NCI-H526 (cell line): ENCODE measurements at places on chromosomes 4 and X.

GRCh38 chr4:37719021-37719420, 32.8 kb upstream of the RELL1 start:
- DNase-seq, result no peak

DNA sequence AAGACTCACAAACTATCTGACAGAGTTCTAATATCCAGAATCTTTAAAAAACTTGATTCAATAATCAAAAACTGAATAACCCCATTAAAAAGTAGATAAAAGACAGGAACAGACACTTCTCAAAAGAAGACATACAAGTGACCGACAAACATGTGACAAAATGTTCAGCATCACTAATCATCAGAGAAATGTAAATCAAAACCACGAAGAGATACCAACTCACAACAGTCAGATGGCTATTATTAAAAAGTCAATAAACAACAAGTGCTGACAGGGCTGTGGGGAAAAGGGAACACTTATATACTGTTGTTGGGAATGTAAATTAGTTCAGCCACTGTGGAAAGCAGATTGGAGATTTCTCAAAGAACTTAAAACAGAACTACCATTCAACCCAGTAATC, 138.1 kb upstream of the RASGEF1B start:
- DNase-seq, result no peak

- DNase-seq, result no peak
These were observed 62.0 kb downstream of the APOOL start for GRCh38 chrX:85065512-85066198.

DNA sequence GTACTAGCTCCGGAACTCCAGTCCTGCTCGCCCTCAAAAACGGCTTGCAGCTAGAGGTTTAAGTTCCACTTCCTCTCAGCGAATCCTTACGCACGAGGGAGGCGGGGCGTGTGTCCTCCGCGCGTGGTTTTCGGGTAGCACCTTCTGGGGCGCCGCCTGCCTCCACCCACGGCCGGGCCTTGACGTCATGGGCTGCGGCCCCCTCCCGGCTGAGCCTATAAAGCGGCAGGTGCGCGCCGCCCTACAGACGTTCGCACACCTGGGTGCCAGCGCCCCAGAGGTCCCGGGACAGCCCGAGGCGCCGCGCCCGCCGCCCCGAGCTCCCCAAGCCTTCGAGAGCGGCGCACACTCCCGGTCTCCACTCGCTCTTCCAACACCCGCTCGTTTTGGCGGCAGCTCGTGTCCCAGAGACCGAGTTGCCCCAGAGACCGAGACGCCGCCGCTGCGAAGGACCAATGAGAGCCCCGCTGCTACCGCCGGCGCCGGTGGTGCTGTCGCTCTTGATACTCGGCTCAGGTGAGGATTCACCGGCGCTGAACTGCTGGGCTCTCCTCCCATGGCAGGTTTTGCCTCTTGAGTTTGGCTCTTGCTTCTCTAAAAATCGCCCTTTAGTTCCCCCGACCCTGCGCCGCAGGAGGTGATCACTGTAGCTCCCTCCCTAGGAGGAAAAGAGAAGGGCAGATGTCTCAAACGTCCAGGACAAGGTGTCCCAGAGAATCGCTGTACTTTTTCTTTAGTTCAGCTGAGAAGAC, at the start of gene AREG:
TSS of gene AREG (plus strand) at position 246 of the 752 bp plus-strand sequence. CDS start at position 456, 210 bp downstream.
- DNase-seq, result peak; percentile 76

DNA sequence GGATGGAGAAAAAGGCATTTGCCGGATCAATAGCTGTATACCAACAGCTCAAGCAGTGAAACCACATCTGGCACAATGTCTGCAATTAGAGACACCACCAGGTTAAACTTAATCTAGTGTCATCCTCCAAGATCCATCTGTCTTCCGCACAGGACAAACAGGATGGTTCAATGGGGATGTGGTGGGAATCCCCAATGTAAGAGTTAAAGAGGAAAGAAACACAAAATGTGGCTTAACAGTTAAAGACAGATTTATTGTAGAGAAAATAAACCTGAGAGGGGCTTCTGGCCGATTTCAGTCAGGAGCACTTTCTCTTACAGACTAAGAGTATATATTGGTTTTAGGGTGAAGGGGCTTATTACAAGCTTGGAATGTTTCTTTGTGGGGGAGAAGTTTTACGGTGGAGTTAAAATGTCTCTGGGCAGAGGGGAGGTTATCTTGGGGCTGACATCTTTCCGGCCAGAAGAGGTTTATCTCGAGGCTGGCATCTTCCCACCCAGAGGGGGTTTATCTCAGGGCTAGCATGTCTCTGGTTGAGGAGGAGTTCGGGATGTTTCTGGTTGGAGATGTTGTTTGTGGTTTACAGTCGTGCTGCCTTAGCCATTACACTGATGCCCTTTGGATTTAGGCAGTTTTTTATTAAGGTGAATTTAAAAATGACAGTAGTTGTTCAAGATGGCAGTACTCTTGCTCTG, 61.7 kb downstream of the KANTR start:
- no peak for DNase-seq

DNA sequence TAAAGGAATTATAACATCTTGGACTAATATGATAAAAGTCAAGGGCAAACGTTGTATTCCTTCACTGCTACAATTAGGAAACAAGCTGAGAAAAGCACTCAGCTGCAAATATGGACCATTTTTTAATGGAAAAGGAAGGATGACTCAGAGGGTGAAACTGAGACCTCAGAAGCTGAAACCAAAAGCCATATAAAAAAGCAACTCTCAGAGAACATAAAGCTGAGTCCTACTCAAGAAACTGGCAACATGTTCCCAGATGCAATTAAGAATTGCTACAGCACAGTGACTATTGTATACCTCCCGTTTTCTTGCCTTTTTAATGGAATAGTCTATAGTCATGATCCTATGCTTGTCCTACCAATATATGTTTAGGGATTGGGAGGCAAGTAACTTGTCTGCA, 1106.4 kb upstream of the INTU start:
- DNase-seq, result no peak
